Stimulated activated CD4-positive, alpha-beta T cell treated with anti-CD3 and anti-CD28 coated beads, TNF-alpha, amount 100 ng/mL, for 1 hour (primary cell): ENCODE measurements at places on chromosomes 11 and 22.

DNA sequence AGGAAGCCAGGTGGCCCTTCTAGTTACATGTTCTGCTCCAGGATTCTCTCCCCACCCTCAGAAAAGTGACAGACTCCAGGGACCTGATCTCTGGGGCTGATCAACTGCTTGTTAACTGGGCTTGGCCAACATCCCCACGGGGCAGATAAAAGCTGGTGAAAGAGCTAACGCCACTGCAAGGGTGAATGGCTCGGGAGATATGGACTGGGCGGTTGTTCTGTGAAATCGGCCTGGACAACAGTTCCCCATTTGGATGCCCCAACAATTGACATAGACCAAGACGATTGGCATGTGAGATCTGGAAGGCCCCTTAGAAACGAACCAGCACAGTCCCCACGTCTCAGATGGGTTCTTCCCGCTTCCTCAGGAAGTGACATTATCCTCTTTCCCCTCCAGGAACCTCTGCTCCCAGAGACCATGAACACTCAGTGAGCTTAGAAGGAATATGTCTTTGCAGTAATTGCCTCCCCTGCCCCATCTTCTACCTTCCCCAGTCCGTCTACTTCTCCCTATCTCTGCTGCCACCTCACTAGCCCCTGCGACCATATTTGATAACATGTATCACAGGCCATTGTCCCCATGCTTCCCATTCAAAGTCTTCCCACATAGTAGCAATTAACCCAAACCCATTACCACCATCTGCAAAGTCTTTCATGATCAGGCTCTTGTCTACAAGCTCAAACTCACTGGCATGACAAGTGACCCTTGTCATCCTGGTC, 5.6 kb upstream of the PRG2 start:
- DNase-seq, result no peak

- DNase-seq, result no peak
These were observed 138.9 kb downstream of the DDX10 start for GRCh38 chr11:108803776-108804175.

DNA sequence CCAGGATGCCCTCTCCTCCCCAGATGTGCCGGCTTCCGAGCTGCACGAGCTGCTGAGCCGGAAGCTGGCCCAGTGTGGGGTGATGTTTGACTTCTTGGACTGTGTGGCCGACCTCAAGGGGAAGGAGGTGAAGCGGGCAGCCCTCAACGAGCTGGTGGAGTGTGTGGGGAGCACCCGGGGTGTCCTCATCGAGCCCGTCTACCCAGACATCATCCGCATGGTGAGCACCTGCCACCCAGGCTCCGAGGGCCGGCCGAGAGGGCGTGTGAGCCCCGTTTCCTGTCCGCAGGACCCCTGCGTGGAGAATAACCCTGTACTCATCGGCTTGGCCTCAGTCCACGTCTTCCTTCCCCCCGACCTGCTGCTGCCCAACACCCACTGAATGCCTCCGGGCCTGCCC, 2.2 kb downstream of the PPP2R5B start:
- no peak for DNase-seq

GRCh38 chr11:67996622-67997474, 7.0 kb downstream of the UNC93B1 start:
- DNase-seq, result no peak

DNA sequence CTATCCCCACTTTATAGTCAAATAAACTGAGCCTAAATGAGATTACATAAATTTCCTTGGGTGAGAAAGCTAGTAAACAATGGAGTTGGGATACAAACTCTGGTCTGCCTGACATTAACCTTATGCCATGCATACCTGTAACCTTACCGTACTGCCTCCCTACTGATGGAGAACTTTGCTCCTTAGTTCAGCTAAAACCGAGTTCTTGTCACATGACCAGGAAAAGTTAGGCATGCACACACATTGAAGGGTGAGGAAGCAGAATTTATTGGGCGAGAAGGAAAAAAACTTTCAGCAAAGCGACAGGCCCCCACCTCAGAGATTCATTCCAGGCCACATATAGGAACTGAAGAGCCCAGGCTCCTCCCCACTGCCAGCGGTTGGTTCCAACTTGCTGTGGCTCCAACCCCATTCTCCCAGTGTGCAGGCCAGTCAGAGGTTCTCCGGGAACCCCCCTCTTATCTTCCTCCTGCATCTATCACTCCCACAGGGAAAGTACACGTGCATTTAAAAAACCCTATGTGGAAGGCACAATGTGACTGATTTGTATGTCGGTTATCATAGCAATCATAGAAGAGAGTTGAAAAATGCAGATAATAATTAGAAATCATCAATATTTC, 3.2 kb upstream of the PIWIL4 start:
- no peak for DNase-seq

GRCh38 chr11:26571861-26572654, at the start of gene MUC15:
Gene MUC15 (minus strand): TSS chr11:26572263. CDS start chr11:26567094, 5,169 bp downstream.
- no peak for DNase-seq

GRCh38 chr22:34797826-34798225, 268.1 kb upstream of the ISX start:
- no peak for DNase-seq

- DNase-seq, result no peak
These were observed 9.5 kb downstream of the HOATZ start for GRCh38 chr11:111524056-111524455.

GRCh38 chr22:24954114-24954463, 1.6 kb downstream of the KIAA1671 start:
- DNase-seq, result no peak

- no peak for DNase-seq
These were observed 22.7 kb upstream of the CD5 start for GRCh38 chr11:61079416-61080150.

DNA sequence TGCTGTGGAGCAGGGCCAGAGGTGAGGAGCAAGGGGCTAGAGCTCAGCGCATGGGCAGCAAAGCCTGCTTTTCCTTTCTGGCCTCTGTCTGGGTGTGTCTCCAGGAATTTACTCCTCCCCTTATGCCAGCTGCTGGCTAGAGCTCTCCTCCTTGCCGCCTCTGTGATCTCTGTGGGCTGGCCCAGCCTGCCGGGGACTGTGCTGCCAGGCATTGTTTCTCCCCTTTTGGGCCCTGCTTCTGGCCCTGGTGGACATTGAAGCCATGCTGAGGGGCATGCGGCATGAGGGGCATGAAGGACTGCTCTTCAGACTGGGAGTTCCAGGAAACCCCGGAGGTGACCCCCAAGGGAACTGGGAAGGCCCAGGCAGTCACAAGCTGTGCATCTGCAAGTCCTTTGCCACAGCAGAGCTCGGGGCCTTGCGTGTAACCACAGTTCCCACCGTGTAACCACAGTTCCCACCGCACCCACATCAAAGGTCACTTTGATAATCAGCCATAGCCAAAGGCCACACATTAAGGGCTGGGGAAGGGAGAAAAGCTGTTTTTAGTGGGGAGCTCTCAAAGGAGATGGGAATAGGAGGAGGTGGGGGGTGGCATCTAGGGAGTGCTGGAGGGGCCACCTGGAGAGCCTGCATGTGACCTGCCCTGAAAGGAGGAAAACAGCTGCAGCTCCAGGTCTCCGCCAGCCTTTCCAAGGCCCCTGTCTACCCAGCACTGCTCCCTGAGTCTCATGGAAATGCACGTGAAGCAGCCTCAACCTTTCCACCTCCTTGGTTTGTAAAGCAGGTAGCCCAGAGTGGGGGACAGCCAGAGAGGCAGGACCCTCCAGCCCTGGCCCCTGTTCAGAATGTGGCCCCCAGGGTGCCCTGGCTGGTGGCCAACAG, 62.3 kb downstream of the PPFIBP2 start:
- no peak for DNase-seq

GRCh38 chr11:78424334-78425270, 7.0 kb upstream of the GAB2 start:
- no peak for DNase-seq

GRCh38 chr11:57881647-57882046, 120.0 kb downstream of the CTNND1 start:
- no peak for DNase-seq

DNA sequence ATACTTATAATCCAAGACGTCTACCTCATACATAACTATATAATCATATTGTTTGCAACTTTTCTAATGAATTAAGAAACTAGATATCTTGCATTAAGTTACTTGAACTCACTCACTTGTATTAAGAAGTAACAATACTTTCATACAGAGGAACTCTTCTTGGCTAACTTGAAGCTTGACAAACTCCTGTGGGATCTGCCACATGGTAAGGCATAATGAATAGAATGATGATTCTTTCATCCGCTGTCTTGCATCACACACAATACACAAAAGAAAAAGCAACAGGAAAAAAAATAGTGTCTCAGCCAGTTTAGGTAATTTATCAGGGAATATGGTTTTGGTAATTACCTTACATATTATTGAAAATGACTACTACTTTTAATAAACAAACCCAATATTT, 79.8 kb downstream of the PGR start:
- DNase-seq, result no peak

DNA sequence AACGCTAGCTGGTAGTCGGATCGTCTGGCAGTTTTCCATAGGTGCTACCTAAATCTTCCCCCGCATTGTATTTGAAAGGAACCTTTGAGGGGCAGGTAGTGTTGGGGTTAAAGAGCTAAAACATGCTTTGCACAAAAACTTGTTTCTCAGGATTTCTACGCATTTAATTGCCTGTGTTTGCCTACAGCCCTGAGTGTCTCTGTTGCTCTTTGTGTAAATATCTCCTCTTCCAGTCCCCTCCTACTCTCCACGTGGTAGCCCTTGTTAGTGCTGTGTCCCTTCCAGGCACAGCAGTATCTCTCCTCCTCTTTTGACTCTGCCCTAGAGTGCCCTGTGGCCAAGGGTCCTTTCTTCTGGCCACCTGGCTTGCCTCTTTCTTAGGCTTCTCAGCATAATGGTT, 81.7 kb downstream of the BARX2 start:
- DNase-seq, result no peak

DNA sequence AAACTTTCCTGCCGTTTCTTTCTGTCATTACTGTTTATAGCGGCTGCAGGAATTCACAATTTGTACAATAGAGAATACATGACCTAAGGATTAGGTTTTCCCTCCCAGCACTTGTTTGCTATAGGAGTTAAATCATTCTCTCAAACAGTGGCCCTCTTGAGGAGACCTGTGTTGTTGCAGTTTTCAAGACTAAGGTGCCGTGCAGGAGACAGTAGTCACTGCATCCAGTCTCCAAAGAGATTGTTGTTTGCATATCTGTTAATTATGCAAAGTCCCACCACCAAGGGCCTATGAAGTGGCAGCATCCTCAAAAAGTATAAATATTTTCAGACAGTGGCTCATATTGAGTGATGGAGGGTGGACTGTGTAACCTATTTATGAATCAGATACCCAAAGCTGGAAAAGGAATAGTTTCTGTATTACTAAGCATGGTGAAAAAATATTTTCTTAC, 2.3 kb downstream of the PRSS23 start:
- no peak for DNase-seq

DNA sequence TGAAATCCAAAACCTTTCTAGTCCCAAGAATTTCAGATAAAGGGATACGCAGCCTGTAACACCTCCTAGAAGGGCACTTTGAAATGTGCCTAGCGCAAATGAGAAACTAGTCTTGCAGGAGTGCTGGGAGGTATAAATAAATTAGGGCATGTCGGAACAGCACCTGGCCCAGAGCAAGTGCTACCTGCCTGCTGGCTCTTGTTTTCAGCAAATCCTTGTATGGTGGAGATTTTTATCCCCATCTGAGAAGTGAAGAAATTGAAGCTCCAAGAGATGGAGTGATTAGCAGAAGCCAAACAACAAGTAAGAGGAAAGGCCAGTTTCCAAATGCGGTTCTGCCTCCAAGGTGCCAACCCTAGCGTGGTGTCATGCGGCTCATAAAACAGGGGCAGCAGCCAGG, 36.7 kb upstream of the TFIP11 start:
- no peak for DNase-seq

- no peak for DNase-seq
These were observed 190.5 kb upstream of the MTMR2 start for GRCh38 chr11:96114178-96115064.

DNA sequence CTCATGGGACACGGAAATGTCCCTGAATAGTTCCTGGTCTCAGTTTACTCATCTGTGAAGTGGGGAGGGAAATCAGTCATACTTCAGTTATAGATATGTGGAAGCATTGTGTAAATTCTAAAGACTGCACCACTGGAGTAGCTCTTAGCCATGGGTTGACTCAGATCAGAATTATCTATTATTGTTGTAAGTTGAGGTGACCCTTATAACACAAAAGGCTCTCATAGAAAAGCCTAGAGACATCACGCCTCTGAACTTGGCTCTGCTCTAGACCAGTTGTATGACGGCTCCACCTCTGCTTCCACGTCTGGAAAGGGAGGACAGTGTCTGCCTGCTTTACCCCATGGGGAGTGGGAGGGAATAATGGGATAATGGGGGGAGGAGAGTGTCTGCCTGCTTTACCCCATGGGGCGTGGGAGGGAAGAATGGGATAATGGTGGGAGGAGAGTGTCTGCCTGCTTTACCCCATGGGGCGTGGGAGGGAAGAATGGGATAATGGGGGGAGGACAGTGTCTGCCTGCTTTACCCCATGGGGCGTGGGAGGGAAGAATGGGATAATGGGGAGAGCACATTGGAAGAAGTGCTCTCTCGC, 98.2 kb downstream of the AMOTL1 start:
- DNase-seq, result no peak

DNA sequence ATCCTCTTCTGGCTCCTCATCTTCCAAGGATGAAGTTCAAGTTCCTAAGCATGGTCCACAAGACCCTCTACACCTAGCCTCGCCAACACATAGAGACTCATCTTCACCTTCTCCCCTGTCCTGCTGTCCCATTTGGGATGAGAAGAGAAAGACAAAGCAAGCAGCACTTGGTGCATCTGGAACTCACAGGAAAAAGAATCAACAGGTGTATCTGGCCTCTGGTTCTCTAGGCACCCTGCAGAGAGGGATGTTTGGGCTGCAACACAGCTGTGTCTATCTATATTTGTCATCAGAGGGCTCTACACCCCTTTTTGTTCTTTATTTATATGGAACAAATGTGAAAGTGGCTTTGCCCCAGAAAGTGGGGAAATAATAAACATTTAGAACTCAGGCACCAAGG, 82.1 kb upstream of the GALNT18 start:
- DNase-seq, result no peak

- DNase-seq, result peak; percentile 65
These were observed 13.1 kb downstream of the EEF1G start for GRCh38 chr11:62560566-62561103.

DNA sequence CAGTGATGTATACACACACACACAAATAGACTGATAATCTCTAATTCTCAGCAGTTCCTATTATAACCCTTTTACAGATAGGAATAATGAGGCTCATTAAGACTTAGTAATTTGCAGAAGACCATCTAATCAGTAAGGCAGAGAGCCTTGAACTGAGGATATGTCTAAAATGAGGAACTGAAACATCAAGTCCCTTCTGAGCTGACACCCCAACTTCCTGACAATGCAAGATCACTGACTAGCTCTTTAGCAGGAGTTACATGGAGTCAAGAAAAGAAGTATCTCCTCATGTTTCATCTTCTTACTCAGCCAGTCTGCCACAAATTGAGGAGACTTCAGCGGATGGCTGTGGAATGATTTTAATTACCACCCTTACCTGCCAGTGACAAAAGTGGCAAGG, 193.0 kb downstream of the MSANTD4 start:
- no peak for DNase-seq

GRCh38 chr11:57597461-57597915, at the start of gene SERPING1:
Gene SERPING1 (plus strand): TSS chr11:57597685. CDS start chr11:57598271, 586 bp downstream.
- no peak for DNase-seq

- no peak for DNase-seq
These were observed 15.5 kb downstream of the DCPS start for GRCh38 chr11:126319374-126319740.
